ENCODE measurements at places on chromosomes 12 and 14.

GRCh38 chr12:69392179-69392928 lies 32.8 kb downstream of the YEATS4 start:
- no peak for DNase-seq

- DNase-seq, result peak; percentile 60
These were observed 848 bp downstream of the CTDSP2 start for GRCh38 chr12:57845478-57846284.

DNA sequence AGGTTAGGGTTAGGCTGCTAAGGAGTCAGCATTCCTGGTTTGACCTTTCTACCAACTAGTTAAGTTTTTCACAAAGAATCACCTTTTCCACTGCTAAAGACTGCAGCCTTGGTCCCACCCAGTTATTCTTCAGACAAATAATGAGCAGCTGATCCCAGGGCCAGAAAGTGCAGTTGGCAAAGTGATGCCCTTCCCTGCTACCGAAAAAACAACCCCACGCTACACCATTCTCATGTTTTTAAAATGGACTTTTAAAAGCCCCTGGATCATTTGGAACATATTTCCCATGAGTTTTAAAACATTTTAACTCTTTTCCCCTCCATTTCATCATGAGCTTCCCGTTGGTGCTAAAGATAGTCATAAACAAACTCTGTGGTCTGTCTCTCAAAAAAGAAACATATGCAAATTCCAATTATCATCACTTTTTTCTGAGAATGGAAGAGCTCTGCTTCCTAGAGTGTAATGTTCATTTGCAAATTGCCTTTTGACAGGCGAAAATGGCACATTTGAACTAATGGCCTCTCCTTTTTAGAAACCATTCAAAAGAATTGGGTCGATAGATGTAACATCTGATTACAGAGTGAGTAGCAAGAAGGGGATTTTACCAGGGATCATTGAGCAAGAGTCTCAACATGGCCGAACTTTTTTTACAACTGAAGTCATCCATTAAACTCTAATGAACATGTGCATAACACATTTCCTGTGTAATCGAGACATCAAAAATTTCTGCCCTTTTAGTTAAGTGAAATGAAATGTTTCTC lies 129.3 kb upstream of the RAP1B start:
- DNase-seq, result no peak

GRCh38 chr14:99078426-99078825 lies 193.6 kb downstream of the BCL11B start:
- DNase-seq, result no peak

DNA sequence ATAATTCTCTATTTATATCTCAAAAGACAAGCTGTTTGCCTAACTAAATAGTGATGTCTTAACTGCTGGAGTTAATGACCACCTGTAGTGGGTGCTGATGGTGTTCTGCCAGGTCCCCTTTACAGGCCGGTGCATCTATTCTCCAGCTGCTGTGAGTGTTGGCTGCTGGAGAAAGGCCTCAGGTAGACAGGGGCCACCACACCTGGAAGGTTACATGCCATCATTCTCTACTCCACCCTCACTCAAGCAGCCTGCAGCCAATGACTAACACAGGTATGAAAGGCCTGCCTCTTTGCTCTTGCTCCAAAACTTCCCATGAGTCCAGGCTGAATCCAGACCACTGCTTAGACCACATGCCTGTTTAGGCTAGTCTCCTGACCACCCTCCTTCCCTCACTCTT lies 73.9 kb downstream of the RPS6KA5 start:
- DNase-seq, result no peak

GRCh38 chr12:22986997-22987396 lies 362.0 kb downstream of the ETNK1 start:
- DNase-seq, result no peak

- no peak for DNase-seq
These were observed 110.7 kb downstream of the PTCSC3 start for GRCh38 chr14:36065831-36066230.

- no peak for DNase-seq
These were observed 2.1 kb upstream of the TSPAN8 start for GRCh38 chr12:71159878-71160277.

GRCh38 chr12:106358396-106359241 lies 1.1 kb downstream of the POLR3B start:
- peak; percentile 3 for DNase-seq

DNA sequence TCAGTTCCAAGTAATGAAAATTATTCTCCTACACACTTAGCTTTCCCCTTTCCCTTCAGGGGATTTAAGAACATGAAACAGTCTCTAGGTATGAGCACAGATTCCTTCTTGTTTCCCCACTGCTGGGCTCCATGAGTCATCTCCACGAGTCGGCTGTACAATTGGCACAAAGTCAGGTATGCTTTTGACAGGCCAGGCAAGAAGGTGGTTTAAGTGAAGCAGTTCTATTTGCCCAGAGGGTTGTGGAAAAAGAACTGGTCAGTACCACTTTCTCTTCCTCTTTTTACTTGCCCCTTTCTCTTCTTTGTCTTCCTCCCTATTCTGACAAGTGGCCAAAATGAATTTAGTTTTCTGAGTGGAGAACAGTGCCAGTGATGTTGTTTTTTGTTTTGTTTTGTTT lies 16.3 kb downstream of the DYNC1H1 start:
- DNase-seq, result no peak

DNA sequence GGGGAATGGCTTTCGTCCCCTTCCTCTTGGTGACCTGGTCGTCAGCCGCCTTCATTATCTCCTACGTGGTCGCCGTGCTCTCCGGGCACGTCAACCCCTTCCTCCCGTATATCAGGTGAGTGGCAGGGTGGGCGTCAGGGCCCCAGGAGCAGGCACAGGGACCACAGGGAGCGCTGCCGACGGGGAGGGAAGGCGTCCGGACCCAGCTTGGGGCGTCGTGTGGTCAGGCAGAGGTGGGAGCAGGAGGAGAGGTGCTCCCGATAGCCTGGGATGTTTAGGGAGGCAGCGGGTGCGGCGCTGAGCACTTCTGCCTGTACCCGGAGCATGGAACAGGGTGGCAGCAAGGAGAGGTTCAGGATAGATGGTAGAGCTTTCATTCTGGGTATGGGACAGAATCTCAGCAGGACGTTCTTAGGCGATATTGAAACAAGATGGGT lies 444 bp downstream of the DRAM1 start:
- DNase-seq, result no peak

DNA sequence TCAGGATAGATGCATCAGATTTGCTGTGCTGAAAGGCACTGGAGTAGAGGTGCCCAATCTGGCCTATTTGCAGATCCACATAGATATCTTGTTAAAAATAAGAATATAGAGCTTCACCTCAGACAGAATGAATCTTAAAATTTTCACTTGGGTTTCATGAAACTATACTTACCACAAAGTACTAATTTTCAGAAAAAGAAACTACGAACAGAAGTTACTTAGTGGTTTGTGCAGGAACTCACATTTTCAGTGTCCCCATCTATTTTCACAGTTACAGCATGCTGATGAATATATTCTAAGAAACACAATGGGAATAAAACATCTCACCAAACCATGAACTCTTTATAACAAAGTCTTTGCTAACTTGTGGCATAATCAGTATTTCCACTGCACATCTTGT lies 449.4 kb downstream of the RERGL start:
- DNase-seq, result no peak

DNA sequence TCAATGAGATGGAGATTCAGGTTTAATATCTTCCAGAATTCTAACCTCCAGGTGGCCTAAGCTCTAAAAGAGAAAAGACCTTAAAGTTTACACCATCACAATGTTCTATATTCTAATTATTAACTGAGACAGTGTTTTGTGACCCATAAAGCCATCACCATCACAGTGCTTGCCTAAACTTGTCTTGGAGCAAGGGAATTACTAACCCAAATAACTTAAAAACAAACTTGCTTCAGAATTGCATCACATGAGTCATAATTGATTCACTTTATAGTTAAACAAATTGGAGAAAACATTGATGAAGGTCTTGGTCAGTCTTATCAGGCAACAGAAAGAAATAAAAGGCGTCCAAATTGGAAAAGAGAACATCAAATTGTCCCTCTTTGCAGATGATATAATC lies 54.5 kb upstream of the ALG10 start:
- DNase-seq, result no peak

Data from stimulated activated CD4-positive, alpha-beta T cell treated with anti-CD3 and anti-CD28 coated beads, TNF-alpha, amount 100 ng/mL, for 1 hour (primary cell).